Osteoblast (primary cell): ENCODE measurements at places on chromosomes 11 and 22. TPM values are rescaled to one million over a fixed set of nuclear protein-coding genes. Genes with fewer than 3 reads are reported as not detected.

DNA sequence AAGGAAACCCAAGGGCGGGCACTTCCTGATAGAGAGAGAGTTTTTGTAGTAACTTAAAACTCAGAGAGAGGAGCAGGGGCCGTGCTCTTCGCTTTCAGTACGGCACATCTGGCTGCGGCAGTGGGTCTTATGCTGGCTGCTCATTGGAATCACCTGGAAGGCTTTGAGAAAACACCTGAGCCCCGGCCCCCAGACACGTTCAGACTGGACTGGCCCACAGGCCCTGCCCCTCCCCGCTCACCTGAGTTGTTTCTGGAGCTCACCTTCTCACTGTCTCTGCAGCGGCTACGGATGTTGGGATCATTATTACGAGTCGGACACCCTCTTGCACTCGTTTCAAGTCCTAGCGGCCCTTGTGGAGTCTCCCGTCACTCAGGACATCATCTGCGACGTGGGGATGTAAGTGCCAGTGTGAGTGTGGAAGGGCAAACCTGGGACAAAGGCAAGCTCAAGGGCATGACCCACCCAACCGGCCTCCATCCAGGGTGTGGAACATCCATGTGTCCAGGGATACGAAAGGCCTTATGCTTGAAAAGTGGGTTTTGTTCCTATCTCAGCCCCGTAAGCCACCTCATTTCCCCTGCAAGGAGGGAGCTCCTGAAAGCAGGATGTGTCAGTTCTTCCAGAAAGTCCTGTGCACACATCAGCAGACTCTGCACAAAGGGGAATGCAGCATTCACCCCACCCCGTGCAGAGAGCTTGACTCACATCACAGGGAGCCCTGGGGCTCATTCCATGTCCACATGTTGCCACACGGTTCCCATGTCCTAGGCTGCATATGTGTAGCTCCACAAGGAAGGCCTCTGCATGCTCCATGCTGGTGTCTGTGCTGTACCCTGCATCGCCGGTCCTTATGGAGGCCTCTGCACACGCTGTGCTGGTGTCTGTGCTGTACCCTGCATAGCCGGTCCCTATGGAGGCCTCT is 5.4 kb downstream of the NADSYN1 start:
- peaks cover 63% of the 10 kb centered on the region for H3K36me3 ChIP-seq
- peaks cover 5% of the 10 kb centered on the region for H3K4me1 ChIP-seq
- no peaks in the 10 kb centered on the region for H3K27me3 ChIP-seq

DNA sequence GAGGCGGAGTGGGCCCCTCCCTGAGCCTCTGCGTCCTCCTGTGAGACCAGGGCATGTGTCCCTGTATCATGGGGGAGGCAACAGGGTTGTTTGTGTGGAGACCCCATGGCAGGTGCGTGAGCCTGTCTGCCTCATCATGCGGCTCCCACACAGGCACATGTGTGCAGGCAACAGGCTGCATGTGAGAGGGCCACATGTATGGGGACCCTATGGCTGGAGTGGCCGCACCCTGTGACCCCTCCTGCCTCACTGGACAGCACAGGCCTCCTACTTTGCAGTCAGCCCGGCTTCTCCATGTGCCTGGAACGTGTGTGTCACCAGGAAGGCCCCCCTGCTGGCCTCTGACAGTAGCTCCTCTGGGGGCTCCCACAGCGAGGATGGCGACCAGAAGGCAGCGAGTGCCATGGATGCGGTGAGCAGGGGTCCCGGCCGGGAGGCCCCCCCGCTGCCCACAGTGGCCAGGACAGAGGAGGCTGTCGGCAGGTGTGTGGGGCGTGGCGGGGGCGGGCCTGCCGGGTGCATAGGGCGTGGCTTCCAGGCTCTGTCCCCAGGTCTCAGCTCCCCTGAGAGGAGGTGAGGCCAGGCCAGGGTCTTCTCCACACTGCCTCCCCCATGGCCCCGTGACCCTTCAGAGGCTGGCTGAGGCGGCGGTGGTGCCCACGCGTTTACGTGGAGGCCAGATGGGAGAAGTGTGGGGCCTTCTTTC is 34.1 kb downstream of the SBF1 start:
- no peaks in the 10 kb centered on the region for H3K27me3 ChIP-seq
- no peak for DNase-seq
- H3K36me3 ChIP-seq = peaks cover 27% of the 10 kb centered on the region
- H3K4me3 ChIP-seq = no peak overlapping the region
- H3K27ac ChIP-seq = no peak overlapping the region

- H3K27ac ChIP-seq = no peak overlapping the region
- no peak for DNase-seq
- H3K27me3 ChIP-seq = peaks cover 37% of the 10 kb centered on the region
- H3K4me3 ChIP-seq = no peak overlapping the region
- H3K4me1 ChIP-seq = no peaks in the 10 kb centered on the region
- no peaks in the 10 kb centered on the region for H3K36me3 ChIP-seq
Observed at GRCh38 chr22:36894266-36894665, 19.2 kb upstream of the CSF2RB start.

DNA sequence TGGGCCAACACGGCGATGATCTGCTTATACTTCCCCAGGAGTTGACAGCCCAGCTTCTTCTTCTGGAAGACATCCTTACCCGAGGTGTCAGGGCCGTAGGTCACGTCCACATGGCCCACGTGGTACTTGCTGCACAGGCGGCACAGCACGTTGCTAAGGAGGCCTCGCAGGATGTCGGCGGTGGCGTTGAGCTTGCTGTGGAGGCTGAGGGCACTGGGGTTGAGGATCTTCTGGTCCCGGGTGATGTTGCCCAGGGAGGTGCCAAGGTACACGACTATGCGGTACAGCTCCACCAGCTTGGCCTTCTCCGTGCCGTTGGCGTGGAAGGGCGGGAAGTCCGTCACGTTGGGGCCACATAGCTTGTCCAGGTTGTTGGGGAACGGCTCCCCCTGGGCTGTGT is 2.9 kb downstream of the LIF start:
- peak overlapping the region; percentile 93 for H3K4me3 ChIP-seq
- DNase-seq = peak; percentile 52
- peaks cover 57% of the 10 kb centered on the region for H3K4me1 ChIP-seq
- H3K27ac ChIP-seq = peak overlapping the region; percentile 96
- H3K36me3 ChIP-seq = peaks cover 42% of the 10 kb centered on the region

Gene FANCF
- total RNA-seq = 11.5 and 13.4 TPM in 2 replicates

GRCh38 chr11:109075976-109076375 is 346.0 kb upstream of the C11orf87 start:
- no peak overlapping the region for H3K4me3 ChIP-seq
- no peak overlapping the region for H3K27ac ChIP-seq
- DNase-seq = no peak
- H3K4me1 ChIP-seq = peaks cover 11% of the 10 kb centered on the region
- no peaks in the 10 kb centered on the region for H3K36me3 ChIP-seq
- H3K27me3 ChIP-seq = no peaks in the 10 kb centered on the region

- H3K4me3 ChIP-seq = no peak overlapping the region
- H3K27me3 ChIP-seq = no peaks in the 10 kb centered on the region
- no peak for DNase-seq
- H3K4me1 ChIP-seq = no peaks in the 10 kb centered on the region
- H3K27ac ChIP-seq = no peak overlapping the region
Observed at GRCh38 chr11:118878163-118878563, 5.5 kb upstream of the CXCR5 start.

DNA sequence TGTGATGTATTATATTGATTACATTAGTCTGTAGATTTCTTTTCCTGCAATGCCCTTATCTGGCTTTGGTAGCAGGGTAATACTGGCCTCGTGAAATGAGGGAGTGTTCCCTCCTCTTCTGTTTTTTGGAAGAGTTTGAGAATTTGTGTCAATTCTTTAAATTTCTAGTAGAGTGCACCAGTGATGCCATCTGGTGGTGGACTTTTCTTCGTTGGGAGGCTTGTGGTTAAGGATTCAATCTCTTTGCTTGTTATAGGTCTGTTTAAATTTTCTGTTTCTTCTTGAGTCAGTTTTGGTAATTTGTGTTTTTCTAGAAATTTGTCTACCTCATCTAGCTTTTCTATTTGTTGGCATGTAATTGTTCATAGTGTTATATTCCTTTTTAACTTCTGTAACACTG is 18.9 kb downstream of the SHANK3 start:
- H3K27me3 ChIP-seq = peaks cover 3% of the 10 kb centered on the region
- no peak overlapping the region for H3K4me3 ChIP-seq
- DNase-seq = peak; percentile 90
- no peaks in the 10 kb centered on the region for H3K4me1 ChIP-seq

DNA sequence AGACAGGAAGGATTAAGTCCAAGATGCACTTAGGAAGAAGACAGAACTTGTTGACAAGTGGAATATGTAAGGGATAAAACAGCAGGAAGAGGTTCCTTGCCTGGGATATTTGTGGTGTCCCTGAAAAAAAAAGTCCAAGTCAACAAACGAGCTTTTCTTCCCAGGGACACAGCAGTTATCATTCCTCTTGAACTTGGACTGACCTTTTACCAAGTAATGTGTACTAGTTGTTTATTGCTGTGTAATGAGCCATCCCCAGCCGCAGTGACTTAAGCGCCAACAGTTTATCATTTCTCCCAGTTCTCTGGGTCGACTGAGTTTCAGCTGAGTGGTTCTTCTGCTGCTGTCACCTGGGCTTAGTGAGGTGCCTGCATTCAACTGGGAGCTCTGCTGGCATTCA is 37.0 kb downstream of the KREMEN1 start:
- no peak overlapping the region for H3K4me3 ChIP-seq
- H3K27me3 ChIP-seq = no peaks in the 10 kb centered on the region
- H3K27ac ChIP-seq = no peak overlapping the region

DNA sequence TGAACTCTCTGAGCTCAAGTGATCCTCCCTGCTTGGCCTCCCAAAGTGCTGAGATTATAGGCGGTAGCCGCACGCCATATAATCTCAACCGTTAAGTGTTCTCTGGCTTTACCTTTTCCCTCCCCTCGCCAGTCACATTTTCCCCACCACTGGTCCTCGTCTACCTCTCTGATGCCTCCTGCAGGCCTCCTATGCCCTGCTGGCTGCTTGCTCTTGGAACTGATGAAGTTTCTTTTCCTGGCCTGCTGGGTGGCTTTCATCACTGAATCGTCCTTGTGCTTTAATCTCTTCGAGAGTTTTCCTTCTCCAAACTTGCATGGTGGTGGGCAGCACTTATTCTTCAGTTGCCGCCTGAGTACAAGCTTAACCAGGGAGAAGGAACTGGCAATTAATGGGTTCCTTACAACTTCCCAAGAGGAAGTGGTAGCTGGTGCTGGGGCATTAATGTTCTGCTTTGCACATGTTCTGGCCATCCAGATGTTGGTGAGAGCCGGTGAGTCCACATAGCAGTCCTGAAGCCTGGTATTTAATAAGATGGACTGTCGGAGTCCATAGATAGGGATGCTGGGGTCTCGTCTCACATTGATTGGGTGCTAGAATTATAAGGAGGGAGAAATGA is 1.3 kb downstream of the C22orf31 start:
- H3K36me3 ChIP-seq = no peaks in the 10 kb centered on the region
- no peaks in the 10 kb centered on the region for H3K4me1 ChIP-seq
- no peak for DNase-seq
- no peak overlapping the region for H3K27ac ChIP-seq

DNA sequence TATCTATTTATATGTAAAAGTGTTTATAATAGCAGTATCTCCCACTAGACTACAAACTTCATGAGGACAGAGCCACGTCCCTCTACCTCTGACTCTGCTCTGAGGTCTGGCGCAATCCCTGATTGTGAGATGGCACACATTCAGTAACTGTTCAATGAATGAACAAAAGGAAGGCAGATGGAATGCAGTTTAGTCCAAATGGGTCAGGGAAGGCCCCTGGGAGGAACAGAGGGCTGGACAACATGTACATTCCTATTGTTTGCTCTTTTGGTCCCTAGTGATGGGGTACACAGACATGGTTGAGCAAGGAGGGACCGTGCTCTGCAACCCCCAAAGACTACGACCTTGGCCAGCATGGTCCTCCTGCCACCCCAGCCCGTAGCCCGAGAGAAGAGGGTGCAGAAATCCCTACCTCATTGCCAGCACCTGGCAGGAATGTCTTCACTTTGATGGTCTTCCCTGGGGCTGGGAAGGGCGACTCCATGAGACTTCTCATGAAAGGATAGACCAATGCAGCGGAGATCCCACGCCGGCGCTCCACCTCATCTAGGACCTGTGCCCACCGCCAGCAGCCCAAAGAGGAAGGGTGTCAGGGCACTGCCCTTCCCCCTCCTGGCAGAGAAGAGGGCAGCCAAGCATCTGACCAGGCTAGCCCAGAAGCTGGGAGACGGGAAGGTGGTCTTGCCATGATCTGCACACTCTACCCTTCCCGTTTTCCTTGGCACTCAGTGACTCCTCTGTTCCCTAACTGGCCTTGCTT is 24.3 kb downstream of the RPL27A start:
- DNase-seq = peak; percentile 42
- H3K4me1 ChIP-seq = peaks cover 22% of the 10 kb centered on the region
- H3K36me3 ChIP-seq = peaks cover 24% of the 10 kb centered on the region
- H3K4me3 ChIP-seq = no peak overlapping the region
- no peak overlapping the region for H3K27ac ChIP-seq

- DNase-seq = no peak
- no peaks in the 10 kb centered on the region for H3K27me3 ChIP-seq
- no peaks in the 10 kb centered on the region for H3K36me3 ChIP-seq
- H3K27ac ChIP-seq = no peak overlapping the region
- peaks cover 21% of the 10 kb centered on the region for H3K4me1 ChIP-seq
Observed at GRCh38 chr11:77287136-77287535, 14.3 kb downstream of the GDPD4 start.

Gene SLC22A9
- total RNA-seq = not detected in 2 replicates

GRCh38 chr11:117824571-117825537 is at the start of gene FXYD2:
FXYD2 (minus strand) TSS chr11:117824744; CDS start chr11:117824678, 66 bp downstream.
- H3K27me3 ChIP-seq = peaks cover 14% of the 10 kb centered on the region
- H3K4me1 ChIP-seq = no peaks in the 10 kb centered on the region
- no peaks in the 10 kb centered on the region for H3K36me3 ChIP-seq

Gene HMBS
- 5.0 and 8.7 TPM in 2 replicates for total RNA-seq

Gene LUZP2
- not detected in 2 replicates for total RNA-seq

Gene TRIM49D2
- total RNA-seq = 0.29 TPM in 1 of 2 replicates, not detected in the other

Gene CCDC83
- total RNA-seq = not detected in 2 replicates

DNA sequence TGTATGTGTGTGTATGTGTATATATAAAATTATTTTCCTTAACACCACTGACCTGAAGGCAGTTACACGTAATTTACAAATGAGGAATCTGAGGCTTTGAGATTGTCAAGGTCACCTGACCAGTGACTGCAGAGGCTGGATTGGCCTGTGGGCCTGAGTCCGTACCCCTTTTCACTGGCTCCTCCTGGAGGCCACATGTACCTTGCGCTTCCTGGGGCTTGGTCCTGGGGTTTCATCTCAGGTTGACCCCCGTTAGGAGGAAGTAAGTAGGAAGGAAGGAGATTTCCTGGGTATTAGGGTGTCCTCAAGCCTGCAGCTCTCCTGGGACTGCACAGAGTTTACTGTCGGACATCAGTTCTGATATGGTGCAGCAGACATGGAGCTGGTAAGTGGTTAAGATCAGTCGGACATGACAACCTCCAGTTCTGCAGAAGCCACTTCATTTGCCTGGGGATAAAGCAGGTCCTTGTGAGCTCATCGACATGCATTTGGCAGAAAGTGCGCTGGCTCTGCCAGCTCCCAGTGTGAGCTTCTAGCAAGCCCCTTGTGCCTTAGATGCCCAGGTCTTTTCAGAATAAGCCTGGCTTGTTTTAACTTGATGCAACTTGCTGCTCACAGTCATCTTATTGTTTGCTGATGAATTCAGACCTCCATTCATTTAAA is 36.6 kb downstream of the ST3GAL4 start:
- no peaks in the 10 kb centered on the region for H3K27me3 ChIP-seq
- H3K4me1 ChIP-seq = no peaks in the 10 kb centered on the region
- no peak for DNase-seq
- H3K27ac ChIP-seq = no peak overlapping the region
- no peaks in the 10 kb centered on the region for H3K36me3 ChIP-seq

- no peaks in the 10 kb centered on the region for H3K36me3 ChIP-seq
- no peaks in the 10 kb centered on the region for H3K27me3 ChIP-seq
- no peak overlapping the region for H3K27ac ChIP-seq
- peaks cover 7% of the 10 kb centered on the region for H3K4me1 ChIP-seq
- DNase-seq = peak; percentile 68
- no peak overlapping the region for H3K4me3 ChIP-seq
Observed at GRCh38 chr11:17267576-17267975, 9.0 kb upstream of the NUCB2 start.
